IPS DF 6.9 (cell line): ENCODE measurements at places on chromosomes 6 and 20.

DNA sequence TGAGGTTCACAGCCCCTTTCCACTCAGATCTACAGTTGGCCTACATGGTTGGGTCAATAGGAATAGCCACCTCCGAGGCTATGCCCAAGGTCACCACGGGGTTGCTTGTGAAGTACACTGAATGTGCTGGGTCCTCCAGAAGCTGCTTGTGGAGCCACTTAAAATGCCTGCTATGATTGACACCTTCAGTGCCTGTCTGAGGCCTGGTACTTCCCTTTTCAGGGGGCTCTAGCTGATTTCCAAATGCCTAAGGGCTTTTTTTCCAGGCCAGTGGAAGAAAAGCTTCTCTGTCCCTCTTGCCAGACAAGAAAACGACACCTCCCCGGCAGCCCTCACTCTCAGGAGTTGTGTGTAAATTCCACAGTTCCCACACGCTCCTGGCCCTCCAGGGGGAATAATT lies 6.3 kb upstream of the NXT1 start:
- no peak for DNase-seq

DNA sequence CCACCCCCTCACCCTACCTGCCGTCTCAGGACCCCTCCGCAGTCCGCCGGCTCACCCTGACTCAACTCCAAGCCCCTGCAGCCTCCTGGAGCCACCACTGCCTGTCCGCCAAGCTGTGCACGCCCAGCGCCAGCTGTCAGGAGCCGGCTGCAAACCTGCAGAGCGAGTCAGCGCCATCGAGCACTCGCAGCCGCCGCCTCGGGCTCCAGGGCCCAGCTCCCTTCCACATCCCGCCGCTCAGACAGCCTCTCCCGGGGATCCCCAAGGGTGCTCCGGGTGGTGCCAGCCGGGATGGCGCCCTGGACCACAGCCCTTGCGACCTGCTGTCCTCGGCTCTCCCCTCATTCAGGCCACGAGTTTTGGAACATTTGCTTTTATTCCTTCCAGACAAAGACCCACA lies 4.3 kb downstream of the TNNC2 start:
- no peak for DNase-seq

GRCh38 chr20:56376331-56376730 lies 15.7 kb downstream of the AURKA start:
- no peak for DNase-seq

DNA sequence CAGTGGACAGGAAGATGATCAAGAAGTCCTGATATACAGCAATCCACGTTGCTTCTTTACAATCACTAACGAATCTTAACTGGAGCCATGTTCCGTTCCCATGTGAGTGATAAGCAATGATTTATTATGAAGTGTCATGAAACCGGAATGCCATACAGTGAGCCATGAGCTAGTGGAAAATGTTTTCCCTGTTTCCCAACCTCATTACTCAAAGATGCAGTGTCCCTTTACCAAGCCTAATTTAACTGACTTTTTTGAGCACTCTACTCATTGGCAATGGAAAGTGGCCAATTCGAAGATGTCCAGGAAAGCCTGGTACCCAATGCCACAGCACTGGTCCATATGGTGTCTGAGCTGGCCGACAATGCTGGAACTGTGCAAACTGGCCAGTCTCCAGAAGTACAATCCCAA lies 148.3 kb downstream of the ZNF217 start:
- no peak for DNase-seq

- no peak for DNase-seq
These were observed 537 bp downstream of the PRR3 start for GRCh38 chr6:30557683-30557981.
